ENCODE measurements at places on chromosomes 7 and 10.

- DNase-seq, result no peak
Measured at GRCh38 chr7:4042402-4043045, 639.6 kb upstream of the FOXK1 start.

DNA sequence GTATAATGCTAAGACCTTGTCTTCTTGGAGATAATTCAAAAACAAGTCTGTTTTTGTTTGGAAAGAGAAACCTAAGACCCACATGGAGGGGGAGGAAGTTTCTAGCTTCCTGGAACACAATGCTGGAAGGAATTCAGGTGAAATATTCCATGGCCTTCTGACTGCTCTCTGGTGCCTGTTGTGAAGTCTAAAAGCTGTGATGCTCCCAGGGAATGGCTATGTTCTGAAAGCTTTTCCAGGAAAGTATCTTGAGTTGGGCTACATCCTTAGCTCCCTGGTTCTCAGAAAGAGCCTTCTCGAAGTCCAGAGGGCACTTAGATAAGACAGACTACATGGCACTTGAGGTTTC, 12.5 kb upstream of the PFKP start:
- DNase-seq, result no peak

- no peak for DNase-seq
Measured at GRCh38 chr10:79436066-79436849, 9.2 kb downstream of the ZCCHC24 start.

GRCh38 chr7:90951986-90952954, 312.0 kb upstream of the FZD1 start:
- DNase-seq, result no peak

- no peak for DNase-seq
Measured at GRCh38 chr10:104835422-104835821, 194.3 kb downstream of the SORCS3 start.

DNA sequence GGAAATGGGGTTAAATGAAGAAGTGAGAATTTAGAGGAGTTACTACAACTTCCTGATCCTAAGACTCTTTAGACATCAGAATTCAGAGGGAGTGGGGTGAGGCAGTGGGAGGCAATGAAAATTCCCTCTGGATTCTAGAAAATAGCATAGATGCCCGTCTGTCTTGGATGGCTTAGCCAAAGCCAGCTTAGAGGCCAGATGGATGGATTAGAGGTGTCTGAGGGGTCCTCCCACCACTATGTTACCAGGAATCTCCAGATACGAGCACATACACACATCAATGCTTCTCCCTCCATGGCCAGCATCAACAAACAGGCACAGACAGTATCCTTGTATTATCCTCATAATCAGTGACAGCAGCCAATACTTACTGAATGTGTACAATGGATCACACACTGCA, 418.1 kb downstream of the PLXNA4 start:
- no peak for DNase-seq
